ENCODE measurements at places on chromosomes 5 and 9. TPM values are rescaled to one million over a fixed set of nuclear protein-coding genes. Genes with fewer than 3 reads are reported as not detected.

The HMHB1 gene
- total RNA-seq, result not detected

The ARHGEF37 gene
- total RNA-seq, result 16.0 TPM

The GMCL2 gene
- not detected for total RNA-seq

The SLC36A3 gene
- not detected for total RNA-seq

The LCN15 gene
- 0.05 TPM for total RNA-seq

The TRIM36 gene
- total RNA-seq, result 0.34 TPM

The PNPLA7 gene
- total RNA-seq, result 1.7 TPM

The PCDHAC1 gene
- 0.17 TPM for total RNA-seq

The SLC44A1 gene
- 42.7 TPM for total RNA-seq

The TLR4 gene
- total RNA-seq, result 184 TPM

The FOXD4L6 gene
- total RNA-seq, result under 0.01 TPM

The OR1J2 gene
- total RNA-seq, result not detected

The IL3 gene
- not detected for total RNA-seq

The GRXCR2 gene
- total RNA-seq, result not detected

The SLC6A18 gene
- total RNA-seq, result not detected

The MEIKIN gene
- total RNA-seq, result not detected

The NRARP gene
- 82.2 TPM for total RNA-seq

The SEMA5A gene
- total RNA-seq, result 0.17 TPM
